ENCODE measurements at places on chromosomes 13 and 19. TPM values are rescaled to one million over a fixed set of nuclear protein-coding genes. Genes with fewer than 3 reads are reported as not detected.

Gene ZNF415
- not detected for total RNA-seq

Gene CD70
- total RNA-seq: 24.7 TPM

Gene PPP1R15A
- total RNA-seq: 114 TPM

Gene PET100
- 64.0 TPM for total RNA-seq

Gene ZNF611
- 2.1 TPM for total RNA-seq

Gene PHLDB3
- 11.5 TPM for total RNA-seq

Gene TEKTIP1
- total RNA-seq: not detected

Gene CEACAM1
- total RNA-seq: 1.8 TPM

Gene SBNO2
- 28.1 TPM for total RNA-seq

Gene CEACAM3
- not detected for total RNA-seq

Gene ZNF181
- total RNA-seq: 10.4 TPM

Measured in A549 treated with CORT108297 at 1 μM for 4 hours (cell line).